ENCODE measurements at places on chromosomes 7 and 10. TPM values are rescaled to one million over a fixed set of nuclear protein-coding genes. Genes with fewer than 3 reads are reported as not detected.

The AKR1B15 gene
- not detected for polyA plus RNA-seq

The HIF1AN gene
- 16.1 TPM for polyA plus RNA-seq

The TEX36 gene
- polyA plus RNA-seq: not detected

The TUBB8 gene
- polyA plus RNA-seq: 0.69 TPM

The CPVL gene
- 19.5 TPM for polyA plus RNA-seq

The FGFBP3 gene
- 35.9 TPM for polyA plus RNA-seq

All from neural cell (in vitro differentiated cells).